ENCODE measurements at places on chromosomes 4 and X.

- DNase-seq = no peak
These were observed 18.6 kb upstream of the FRMD7 start for GRCh38 chrX:132146456-132146855.

DNA sequence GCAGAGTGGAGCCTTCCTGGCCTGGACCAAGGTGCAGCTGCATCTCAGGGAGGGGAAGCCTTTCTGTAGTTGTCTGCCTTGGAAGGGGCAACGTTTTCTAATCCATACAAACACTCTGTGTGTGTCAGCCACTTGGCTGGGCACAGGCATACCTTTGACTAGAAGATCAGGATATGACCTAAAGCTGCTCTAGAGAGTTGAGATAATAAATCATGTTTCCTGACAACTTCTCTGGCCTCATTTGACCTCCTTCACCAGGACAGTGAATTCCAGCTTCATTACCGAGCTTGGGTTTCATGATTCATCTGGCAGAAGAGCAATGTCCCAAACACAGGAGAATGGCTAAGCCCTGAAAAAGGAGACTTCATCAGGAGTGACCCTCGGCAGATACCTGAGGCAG lies 89.6 kb upstream of the KIT start:
- no peak for DNase-seq

DNA sequence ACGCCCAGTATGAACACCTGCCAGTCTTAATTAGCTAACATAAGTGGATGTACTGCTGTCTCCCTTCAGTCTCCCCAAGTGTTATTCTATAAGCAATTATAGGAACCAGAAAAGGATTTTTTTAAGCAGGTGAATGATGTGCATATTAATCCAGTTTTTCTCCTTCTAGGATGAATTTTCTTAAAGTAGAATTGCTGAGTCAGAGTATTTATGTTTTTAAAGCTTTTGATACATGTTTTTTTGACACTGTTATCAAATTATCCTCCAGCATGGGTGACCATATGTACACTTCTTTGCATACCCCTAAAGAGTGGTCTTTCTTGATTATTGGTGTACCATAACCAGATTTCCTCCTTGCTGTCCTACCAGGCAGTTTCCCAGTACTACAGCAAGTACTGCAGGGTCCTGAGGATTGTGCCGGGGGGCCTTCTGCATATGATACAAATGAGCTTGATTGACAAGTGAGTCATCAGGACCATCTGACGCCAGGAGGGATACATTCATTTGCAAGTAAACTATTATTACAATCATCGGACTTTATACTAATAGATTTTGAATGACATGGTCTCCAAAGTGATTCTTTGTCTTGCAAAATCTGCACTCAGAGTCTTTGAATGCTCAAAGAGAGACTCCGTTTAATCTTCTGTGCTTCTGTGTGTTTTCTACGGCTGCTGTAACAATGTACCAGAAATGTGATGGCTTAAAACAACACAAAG lies 10.7 kb upstream of the PCYT1B start:
- no peak for DNase-seq

DNA sequence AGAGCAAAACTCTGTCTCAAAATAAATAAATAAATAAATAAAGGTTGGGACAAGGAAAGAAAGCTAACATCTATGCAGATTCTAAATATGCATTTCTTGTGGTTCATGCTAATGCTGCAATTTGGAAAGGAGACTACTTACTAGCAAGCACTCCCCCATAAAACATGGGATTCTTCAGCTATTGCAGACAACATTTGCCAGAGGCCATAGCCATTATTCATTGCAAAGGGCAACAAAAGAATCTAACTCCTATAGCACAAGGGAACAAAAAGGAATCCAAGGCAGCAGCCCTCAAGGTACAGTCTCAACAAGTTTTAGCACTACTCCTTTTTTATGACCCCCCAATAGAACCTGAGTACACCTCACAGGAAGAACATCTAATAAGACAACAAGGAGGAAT lies 8.0 kb upstream of the HERC5 start:
- no peak for DNase-seq

DNA sequence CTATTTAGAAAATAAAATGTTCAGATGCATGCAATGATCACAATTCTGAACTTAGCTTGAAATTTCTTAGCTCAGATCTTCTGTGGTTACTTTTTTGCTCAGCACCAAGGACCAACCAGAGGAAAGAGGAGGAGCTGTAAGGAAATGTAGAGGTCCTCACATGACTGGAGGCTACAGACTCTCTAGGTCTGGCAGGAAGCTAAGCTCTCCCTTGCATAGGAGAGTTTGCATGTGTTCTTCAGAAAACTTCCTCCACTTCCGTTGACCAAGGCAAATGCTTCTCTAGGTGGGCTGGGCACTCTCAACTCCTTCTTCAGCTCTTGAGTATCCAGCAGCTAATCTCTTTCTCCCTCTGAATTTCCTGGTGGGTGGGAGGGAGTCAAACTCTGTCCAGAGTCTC lies 119.6 kb downstream of the BTC start:
- no peak for DNase-seq

- no peak for DNase-seq
These were observed 94.7 kb upstream of the NAP1L5 start for GRCh38 chr4:88792268-88792781.

DNA sequence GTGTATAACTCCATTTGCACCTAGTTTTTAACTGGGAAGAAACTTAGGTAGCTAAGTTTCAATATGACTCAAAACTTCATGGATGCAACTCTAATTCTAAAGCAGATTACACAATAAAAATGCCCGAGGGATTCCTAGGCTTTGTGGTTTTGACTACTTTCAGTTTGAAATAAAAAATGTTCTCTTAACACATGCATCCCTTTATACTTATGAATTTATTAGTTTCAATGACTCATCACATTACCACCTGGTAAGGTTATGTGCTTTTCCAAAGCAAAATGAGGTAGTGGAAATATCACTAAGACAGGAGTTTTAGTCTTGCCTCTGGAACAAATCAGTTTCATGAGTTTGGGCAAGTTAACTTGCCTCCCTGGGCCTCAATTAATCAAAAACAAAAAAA lies 125.5 kb downstream of the OPHN1 start:
- DNase-seq = no peak

GRCh38 chr4:177938226-177938625 lies 496.0 kb upstream of the AGA start:
- DNase-seq = no peak

- no peak for DNase-seq
These were observed 10.3 kb downstream of the RTL5 start for GRCh38 chrX:72121383-72121782.

DNA sequence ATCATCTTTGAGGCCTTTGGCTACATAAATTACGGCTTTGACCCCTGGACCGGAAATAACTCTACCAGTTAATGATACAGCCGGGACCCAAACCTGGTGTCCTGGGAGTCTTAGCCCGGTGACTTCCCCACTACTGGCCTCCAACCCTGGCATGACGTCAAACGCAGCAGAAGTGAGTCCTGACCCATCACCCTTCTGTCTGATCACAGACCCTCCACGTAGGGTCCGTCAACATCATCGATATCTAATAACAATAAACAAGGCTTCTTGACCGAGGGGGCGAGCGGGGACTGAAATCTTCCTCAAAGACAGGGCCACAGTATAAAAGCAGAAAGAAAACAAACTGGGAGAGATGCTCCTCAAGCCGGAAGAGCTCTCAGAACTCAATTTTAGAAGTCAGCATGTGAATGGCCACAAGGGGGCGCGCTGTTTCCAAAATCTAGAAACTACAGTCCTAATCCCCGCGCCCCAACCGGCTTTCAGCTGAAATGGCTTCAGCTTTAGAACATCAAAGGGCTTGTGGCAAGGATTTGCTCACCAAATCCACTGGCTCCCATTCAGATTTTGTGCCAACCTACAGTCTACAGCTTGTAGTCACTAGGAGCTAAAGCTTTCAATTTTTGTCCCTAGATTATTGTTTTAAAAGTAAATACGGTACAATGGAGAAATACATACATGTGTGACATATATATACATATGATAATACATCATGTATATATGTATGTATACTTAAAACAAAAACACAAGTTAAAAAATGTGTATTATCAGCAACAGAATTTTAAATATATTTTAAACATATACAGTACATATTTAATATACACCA lies 46.4 kb upstream of the ENPP6 start:
- DNase-seq = peak; percentile 77

- DNase-seq = no peak
These were observed 12.1 kb upstream of the SLAIN2 start for GRCh38 chr4:48329193-48329592.

DNA sequence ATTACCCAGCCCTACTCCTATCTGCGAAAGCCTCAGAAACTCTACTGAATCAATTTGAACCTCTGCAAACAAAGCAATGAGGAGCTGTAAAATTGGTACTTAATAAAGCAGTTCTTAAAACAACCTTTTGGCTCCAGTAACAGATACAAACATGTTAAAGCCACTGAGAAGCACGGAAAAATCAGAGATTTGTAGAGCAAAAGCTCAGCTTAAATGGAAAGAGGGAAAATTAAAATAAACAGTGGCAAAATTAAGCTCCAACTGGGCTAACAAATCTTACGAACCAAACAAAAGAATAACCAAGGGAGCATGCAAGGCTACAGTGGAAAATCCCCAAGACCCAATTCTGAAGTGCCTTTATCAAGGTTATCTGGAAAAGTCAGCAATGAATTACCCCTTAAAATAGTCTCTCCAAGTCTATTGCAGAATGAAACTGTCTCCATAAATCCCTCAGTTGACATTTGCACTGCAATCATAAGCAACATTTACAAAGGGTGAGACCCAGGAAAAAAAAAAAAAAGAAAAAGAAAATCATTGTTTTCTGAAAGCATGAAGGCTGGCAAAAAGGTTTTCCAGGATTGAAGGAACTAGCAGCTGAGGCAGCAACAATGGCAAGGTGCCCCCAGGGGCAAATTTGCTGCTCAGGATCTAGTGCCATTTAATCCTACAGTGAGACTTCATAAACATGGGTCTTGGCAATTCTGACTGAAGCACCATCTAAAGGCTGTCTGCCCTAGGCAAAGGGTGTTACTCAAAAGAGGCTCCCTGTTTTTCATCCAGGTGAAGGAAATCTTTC lies 40.1 kb downstream of the USP46 start:
- DNase-seq = no peak
